Fibroblast of upper back skin (primary cell): ENCODE measurements at places on chromosomes 3 and 15.
A peak's percentile ranks its signal among the peaks of the same experiment; 100 is the strongest.

DNA sequence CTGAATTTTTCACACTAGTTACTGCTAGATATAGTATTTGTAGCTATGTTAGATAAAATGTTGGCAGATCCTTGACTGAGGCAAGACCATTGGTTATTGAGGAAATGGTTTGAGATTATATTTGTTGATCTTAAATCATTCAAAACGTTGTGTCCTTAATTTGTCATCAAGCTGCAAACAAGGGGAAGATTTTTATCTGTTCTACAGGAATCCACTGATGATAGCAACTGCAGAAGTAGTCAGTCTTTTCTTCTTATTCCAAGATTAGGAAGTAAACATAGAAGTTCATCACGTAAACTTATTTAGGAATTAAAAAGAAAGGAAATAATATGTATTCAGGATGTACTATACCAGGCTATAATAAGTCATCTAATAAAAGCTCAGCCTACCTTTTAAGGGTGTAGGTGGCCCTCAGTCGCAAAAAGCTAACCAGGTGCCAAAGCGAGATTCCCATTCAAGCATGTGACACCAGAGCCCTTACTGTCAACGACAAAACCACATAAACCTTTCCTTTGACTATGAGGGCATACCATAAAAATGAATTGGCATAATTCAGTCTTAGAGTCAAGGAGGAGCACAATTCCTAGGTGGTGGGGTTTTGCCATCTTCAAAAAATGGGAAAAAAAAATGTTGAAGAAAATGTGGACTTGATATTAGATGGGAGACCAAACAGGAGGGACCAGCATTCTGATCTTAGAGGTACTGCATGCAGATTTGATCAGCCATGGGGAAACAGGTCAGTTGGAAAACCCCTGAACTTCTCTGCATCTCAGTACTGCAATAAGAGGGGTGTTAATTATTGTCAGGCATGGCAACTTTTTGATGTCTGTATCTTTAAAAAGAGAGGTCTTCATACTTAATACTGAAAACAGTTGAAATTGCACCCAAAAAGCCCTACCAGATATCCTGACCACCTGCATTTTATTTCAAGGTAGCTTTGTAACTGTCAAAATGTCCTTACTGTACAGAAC lies 212.5 kb upstream of the UBE2E1 start:
- no peak for DNase-seq

- DNase-seq = peak; percentile 63
Measured at GRCh38 chr3:71056327-71056726, 527.2 kb downstream of the FOXP1 start.

DNA sequence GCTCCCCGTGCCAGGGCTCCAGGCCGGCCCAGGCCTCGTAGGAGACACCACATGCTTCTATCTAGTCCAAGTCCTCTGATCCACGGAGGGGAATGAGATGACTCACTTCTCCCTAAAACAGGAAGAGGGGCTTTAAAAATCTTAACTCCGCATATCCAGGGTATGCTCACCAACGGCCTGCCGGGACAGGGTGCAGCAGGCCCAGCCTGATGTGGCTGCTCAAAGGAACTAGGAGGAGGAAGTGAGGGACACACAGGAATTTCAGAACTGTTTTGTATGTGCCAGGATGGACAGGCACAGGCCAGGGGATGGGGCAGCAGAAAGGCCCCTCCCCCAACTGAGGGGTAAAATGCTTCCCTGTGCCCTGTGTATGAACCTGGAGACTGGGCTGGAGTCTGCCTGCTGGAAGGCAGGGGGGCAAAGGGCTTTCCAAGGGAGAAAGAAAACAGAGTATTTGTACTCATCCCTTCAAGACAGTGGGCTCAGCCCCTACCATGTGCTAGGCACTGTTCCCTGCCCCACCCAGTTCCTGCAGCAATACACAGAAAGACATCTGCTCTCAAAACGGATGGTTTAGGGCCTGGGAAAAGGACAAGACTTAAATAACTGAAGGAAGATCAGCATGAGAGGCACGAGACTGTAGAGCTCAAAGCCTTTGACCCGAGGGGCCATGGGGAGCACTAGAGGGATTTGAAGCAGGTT lies 22.1 kb downstream of the CHDH start:
- no peak for DNase-seq

GRCh38 chr15:63118854-63119253 lies 2.8 kb upstream of the LACTB start:
- no peak for DNase-seq

DNA sequence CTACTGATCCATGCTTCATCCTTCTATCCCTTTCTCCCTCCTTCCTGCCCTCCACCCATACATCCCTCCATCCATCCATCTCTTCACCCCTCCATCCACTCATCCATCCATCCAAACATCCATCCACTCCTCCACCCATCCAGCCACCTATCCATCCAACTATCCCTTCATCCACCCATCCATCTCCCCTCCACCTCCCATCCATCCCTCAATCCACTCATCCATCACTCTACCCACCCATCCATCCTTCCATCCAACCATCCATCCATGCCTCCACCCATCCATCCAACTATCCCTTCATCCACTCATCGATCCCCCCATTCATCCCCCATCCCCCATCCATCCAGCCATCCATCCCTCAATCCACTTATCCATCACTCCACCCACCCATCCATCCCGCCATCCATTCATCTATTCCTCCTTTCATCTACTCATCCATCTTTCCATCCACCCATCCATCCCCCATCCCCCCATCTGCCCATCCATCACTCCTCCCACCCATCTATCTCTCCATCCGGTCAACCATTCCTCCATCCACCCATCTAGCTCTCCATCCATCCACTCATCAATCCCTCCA lies 132.4 kb upstream of the IQSEC1 start:
- DNase-seq = no peak

GRCh38 chr3:131716943-131717342 lies 214.2 kb upstream of the MRPL3 start:
- DNase-seq = no peak

- no peak for DNase-seq
Measured at GRCh38 chr15:78995921-78996893, 51.4 kb upstream of the CTSH start.

- DNase-seq = no peak
Measured at GRCh38 chr3:63095-63765, 133.3 kb upstream of the CHL1 start.

- no peak for DNase-seq
Measured at GRCh38 chr15:75235051-75235673, 23.0 kb upstream of the GOLGA6C start.

- no peak for DNase-seq
Measured at GRCh38 chr3:152202976-152203626, 65.6 kb upstream of the MBNL1 start.

DNA sequence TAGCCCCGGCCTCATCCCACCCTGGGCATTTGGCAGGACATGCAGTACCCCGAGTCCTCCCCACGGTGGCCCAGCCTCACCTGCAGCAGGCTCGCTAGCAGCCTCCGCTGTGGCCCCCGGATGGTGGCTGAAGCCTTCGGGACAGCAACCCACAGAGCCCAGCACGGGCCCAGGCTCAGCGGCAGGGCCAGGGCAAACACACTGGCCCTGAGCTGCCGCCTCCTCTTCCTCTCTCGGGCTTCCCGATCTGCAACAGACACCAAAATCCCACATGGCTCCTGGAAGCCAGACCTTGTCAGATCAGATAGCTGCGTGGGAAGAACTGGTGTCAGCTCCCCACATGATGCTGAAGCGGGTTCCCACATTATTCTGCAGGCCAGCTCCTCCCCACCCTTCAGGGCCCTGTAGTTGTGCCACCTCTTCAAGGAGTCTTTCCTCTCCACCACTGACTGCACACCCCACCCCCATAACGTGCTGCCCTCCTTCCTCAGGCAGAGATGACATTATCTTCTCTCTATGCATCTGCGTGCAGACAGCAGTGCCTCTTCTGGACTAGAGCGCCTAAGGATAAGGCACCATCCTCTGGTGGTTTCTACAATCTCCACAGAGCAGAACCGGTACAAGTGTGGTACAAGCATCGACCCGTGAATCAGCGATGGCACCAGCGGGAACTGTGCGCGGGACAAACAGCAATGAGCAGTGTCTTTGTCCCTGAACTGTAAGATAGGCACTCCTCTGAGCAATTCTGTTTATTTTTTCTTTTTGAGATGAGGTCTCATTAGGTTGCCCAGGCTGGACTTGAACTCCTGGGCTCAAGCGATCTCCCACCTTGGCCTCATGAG lies 9.5 kb downstream of the TMEM44 start:
- no peak for DNase-seq

- no peak for DNase-seq
Measured at GRCh38 chr3:7000501-7000900, 139.6 kb downstream of the GRM7 start.

- peak; percentile 97 for DNase-seq
Measured at GRCh38 chr3:100954990-100955389, 38.2 kb downstream of the ABI3BP start.

- DNase-seq = no peak
Measured at GRCh38 chr3:65741540-65741939, 297.2 kb downstream of the MAGI1 start.

- DNase-seq = no peak
Measured at GRCh38 chr3:56700151-56700550, 17.1 kb upstream of the TASOR start.

- DNase-seq = peak; percentile 60
Measured at GRCh38 chr15:89114990-89115389, 26.7 kb downstream of the ABHD2 start.

- DNase-seq = no peak
Measured at GRCh38 chr3:166734734-166735133, 645.4 kb downstream of the ZBBX start.

DNA sequence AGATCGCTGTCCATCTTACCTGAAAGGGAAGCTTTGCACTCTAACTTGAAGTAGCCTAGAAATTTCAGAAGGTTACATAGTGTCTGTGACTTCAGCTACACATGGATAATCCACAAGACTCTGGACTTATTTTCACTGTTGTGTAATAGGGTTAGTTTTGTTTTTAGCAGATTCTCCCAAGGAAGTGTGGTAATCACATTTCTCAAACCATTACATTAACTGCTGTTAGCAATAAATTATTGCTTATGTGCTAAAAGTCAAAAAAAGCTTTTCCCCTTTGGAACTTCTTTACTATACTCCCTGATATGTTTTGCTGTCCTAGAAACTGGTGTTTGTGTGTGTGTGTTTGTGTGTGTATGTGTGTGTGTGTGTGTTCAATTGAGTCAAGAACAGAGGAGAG lies 351.8 kb upstream of the TPRG1 start:
- peak; percentile 21 for DNase-seq

- no peak for DNase-seq
Measured at GRCh38 chr15:40282147-40282868, 556 bp downstream of the ANKRD63 start.

DNA sequence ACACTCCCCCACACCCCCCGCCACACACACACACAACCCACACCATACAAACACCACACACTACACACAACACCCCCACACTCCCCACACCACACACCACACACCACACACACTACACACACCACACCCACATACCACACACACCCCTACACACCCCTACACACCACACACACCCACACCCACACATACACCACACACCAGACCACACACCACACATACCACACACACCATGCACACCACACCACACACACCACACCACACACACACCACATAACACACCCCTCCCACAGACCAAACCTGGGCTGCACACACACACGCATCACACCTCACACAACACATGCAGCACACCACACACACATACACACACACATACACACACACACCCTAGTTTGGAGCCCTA lies 1.8 kb upstream of the RASGRF1 start:
- no peak for DNase-seq

DNA sequence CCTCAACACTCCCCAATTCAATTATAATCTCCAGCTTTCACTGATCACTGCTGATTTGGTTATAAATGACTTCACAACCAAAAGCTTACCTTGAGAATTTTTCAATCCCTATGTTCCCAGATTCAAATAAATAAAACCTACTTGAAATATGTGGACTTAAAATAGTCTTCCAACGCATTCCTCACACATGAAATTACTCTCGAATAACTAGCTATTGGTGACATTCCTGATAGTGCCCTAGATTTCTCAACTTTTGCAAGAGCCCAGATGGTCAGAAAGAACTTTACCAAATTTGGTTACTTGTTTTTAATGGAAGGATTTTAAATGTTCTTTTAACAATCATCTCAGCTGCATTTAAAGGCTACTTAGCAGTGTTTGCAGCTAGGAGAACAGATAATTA lies 605.5 kb downstream of the FHIT start:
- DNase-seq = peak; percentile 35

DNA sequence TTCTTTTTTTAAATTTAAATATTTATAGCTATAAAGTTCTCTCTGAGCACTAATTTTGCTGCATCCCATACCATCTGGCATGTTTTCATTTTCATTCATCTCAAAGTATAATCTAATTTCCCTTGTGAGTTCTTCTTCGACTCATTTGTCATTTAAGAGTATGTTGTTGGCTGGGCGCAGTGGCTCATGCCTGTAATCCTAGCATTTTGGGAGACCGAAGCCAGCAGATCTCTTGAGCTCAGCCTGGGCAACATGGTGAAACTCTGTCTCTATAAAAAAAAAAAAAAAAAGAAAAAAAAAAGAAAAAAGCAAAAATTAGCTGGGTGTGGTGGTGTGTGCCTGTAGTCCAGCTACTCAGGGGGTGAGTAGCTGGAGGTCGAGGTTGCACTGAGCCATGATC lies 34.8 kb downstream of the MAP1A start:
- DNase-seq = no peak

DNA sequence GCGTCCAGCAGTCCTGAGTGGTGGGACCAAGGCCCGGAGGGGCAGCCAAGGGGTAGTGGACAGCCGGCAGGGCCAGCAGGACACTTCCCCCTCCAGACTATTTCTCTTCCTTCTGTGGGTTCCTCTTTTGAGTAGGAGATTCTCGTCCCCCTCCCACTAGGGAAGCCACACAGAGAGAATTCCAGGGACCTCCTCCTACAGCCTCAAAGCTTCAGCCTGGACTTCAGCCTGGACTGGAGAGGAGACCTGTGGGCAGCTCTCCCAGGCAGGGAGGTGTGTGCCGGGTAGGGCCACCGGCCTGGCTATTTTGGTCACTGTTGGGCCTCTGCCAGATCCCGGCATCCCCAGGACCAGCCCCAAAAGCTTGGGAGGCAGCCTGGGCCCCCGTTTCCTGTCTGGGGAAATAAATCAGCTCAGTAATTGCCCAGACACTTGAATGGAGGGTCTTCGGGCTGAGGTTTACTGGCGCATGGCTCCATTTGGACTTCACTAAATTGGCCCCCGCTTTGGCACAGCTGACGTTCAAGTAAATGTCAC lies 1.3 kb downstream of the SLC6A6 start:
- DNase-seq = no peak

DNA sequence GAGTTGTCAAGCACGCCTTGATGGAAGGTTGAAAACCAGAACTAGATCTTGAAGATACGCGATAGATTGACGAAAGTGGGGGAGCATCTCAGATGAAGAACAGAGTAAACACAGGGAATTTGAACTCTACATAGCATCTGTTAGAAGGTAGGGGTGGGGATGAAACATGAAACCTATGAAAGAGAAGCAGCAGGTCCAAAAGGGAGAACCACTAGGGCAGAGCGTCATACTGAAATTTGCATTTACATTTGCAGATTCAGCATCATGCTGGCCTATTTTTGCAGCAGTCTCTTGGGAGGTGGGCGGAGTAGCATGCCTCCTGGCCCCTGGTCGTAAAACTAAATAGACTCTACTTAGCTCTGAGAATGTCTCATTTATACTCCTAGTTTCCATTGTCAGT lies 46.1 kb upstream of the RASGRP1 start:
- no peak for DNase-seq
